Stimulated activated CD4-positive, alpha-beta T cell treated with anti-CD3 and anti-CD28 coated beads, Interleukin-1b, Interleukin-23, amount 100 ng/mL, for 4 hours (primary cell): ENCODE measurements at places on chromosomes 5 and 9.
A peak's percentile ranks its signal among the peaks of the same experiment; 100 is the strongest.

DNA sequence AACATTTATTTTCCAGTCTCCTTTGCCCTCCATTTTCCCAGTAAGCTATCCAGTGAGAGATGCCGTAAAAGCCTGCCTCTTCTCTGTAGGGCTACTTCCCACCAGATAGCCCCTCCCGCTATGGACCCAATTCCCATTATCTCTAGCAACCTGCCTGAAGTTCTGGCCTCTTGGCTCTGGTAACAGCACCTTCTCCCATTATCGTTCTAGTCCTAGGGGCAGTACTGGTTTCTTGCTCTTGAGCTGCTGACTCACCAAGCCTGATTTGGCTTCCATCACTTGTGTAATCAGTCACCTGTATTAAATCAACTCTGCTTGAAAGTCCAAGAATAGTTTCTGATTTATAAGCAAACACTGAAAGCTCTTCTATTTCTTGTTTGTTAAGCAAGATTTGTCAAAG lies 42.8 kb upstream of the PARP8 start:
- no peak for DNase-seq

- no peak for DNase-seq
Observed at GRCh38 chr5:81534441-81534840, 140.5 kb upstream of the ACOT12 start.

- DNase-seq: no peak
Observed at GRCh38 chr5:139810341-139811273, 15.0 kb downstream of the PSD2 start.

DNA sequence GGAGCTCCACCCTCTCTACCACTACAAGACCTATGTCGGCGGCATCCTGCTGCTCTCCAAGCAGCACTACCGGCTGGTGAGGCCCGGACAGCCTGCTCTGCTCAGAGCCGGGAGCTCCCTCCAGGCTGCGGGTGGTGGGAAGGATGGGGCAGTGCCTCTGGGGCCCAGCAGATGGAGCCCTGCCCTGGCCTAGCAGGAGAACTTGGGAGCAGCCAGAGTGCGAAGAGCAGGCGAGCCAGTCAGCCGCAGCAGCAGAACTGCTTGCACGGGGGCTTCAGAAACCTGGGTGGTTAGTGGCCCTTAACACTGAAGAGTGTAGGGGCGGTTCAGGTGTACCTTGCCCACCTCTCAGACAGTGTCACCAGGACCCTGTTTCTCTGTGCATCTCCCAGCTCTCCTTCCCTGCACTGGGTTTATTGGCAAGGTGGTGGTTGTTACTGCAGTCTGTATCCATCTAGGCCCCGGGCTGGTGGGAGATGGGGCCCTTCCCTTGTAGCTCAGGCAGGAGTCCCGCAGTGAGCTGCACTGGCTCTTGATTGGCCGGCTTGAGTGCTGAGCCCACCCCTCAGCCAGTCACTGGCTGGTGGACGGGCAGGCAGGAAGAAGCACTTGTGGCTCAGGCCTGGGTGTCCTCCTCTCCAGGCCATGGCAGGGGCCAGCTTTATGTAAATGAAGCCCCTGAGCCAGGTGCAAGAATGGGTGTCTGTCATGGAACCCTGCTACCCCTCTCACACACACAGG lies 7.7 kb downstream of the B4GALT7 start:
- DNase-seq: peak; percentile 60

GRCh38 chr9:134180786-134181647 lies 16.7 kb upstream of the RNU6ATAC start:
- no peak for DNase-seq

- no peak for DNase-seq
Observed at GRCh38 chr9:14535161-14535955, 157.9 kb downstream of the ZDHHC21 start.

- DNase-seq: no peak
Observed at GRCh38 chr5:142506756-142507155, 179.1 kb downstream of the FGF1 start.

GRCh38 chr5:34854459-34855174 lies 15.7 kb downstream of the TTC23L start:
- no peak for DNase-seq

GRCh38 chr9:18294229-18294628 lies 179.7 kb upstream of the ADAMTSL1 start:
- no peak for DNase-seq

- no peak for DNase-seq
Observed at GRCh38 chr9:119639287-119639955, 270.2 kb upstream of the BRINP1 start.

DNA sequence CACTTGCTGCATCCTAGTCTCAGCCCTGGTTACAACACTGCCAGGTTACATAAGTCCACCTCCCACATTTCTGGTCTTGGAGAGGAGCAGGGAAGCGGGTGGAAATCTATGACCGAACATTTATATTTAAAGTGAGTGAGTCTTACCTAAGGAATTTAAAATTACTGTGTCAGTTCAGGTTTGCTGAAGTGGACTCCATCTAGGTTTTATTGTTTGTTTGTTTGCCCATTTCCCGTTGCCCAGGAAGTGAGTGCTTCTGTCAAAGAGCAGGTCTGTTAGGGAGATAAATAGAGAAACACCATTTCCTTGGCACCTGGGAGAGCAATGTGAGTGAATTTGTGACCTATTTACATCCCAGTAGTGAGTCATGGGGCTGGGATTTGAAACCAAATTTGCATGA lies 179.5 kb downstream of the KIF4B start:
- no peak for DNase-seq

- DNase-seq: no peak
Observed at GRCh38 chr5:119405419-119405818, 46.9 kb upstream of the HSD17B4 start.

GRCh38 chr5:34970552-34970951 lies 41.2 kb downstream of the DNAJC21 start:
- DNase-seq: no peak

- no peak for DNase-seq
Observed at GRCh38 chr5:73233461-73234203, 60.6 kb downstream of the TMEM174 start.

GRCh38 chr5:125583321-125584139 lies 837.1 kb upstream of the ZNF608 start:
- DNase-seq: no peak

GRCh38 chr9:371349-371748 lies 156.7 kb downstream of the DOCK8 start:
- no peak for DNase-seq

GRCh38 chr5:133250527-133250926 lies 198.7 kb downstream of the HSPA4 start:
- no peak for DNase-seq

DNA sequence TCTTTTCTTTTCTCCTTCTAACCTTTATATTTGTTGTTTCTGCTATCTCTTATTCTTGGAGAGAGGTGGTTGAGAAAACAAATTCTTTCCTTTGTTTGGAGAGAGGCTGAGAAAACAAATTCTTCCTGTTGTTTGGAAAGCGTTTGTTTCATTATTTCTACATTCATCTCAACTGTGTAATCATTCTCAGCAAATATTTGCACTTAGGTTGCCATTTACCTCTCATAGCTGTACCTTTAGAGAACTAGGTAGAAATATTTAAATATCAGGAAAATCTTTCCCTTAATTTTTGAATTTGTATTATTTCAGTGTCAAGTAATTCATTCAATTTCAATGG lies 1824.4 kb upstream of the CDH9 start:
- DNase-seq: no peak

DNA sequence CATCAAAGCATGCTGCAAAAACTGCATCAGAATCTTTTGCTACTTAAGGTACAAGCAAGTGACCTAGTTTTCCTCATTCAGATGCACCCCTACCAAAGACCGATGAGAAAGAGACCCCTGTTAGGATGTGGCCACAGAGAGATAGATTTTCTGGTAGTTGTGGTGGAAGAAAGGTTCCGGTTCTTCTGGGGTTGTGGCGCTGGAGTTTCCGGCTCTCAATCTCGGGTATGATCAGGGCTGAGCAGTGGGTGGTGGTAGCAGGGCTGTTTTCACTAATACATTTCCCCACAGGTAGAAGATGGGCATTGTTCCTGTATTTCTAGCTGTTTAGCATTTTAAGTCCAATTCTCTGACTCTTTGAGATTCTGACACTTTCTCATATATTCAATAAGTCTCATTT lies 58.4 kb downstream of the PCSK1 start:
- DNase-seq: no peak

GRCh38 chr5:131281133-131281867 lies 17.4 kb downstream of the CDC42SE2 start:
- DNase-seq: no peak

DNA sequence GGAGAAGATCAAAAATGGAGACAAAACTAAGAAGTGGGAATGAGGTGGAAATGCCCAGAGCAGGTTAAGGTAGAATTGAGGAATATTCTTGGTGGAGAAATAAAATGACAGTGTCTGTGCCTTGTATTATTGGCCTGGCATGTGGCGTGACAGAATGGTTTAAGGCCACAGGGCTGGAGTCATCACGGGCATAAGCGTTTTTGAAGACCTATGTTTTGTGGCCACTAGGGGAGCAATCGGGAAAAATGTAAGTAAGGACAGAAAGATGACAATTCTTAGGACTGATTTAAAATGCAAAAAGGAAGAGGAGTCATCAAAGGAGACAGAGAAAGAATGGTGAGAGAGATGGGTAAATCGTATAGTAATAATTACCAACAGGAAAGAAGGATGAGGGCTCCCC lies 72.2 kb upstream of the EPB41L4A start:
- DNase-seq: no peak

- no peak for DNase-seq
Observed at GRCh38 chr5:32708949-32709348, 2.2 kb upstream of the NPR3 start.

DNA sequence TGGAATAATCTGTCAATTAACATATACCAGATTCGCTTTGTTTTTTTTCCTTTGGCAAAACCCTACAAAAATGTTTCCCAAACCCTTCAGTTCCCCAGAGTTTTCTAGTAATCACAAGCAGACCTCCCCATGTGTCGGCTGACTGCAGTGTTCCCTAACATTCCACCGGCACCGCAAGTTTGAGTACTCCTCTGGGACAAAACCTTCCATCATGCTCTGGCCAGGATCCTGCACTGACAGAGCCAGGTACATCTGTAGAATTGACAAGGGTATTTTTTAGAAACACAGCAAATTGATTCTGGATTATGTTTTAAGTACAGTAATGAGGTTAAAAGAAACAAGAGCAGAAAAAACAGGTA lies 174.7 kb downstream of the GAS1 start:
- DNase-seq: no peak

GRCh38 chr9:124332361-124333202 lies 74.8 kb downstream of the NEK6 start:
- DNase-seq: no peak

DNA sequence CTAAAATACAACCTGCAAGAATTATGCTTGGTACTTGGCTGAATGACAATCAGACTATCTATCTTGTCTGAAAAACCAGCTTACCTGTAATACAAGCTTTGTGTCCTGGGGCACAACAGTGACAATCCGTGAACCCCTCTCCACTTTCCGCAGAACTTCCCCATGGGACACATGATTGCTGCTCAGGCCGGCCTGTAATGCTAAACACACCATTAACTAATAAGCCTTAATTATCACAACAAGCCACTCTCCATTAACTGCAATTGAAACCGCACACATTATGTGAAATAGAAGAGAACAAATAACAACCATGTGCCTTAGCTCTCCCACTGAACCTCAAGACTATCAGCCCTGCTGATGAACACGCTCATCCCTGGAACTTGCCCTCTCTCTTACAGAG lies 33.7 kb downstream of the ELP1 start:
- DNase-seq: no peak

DNA sequence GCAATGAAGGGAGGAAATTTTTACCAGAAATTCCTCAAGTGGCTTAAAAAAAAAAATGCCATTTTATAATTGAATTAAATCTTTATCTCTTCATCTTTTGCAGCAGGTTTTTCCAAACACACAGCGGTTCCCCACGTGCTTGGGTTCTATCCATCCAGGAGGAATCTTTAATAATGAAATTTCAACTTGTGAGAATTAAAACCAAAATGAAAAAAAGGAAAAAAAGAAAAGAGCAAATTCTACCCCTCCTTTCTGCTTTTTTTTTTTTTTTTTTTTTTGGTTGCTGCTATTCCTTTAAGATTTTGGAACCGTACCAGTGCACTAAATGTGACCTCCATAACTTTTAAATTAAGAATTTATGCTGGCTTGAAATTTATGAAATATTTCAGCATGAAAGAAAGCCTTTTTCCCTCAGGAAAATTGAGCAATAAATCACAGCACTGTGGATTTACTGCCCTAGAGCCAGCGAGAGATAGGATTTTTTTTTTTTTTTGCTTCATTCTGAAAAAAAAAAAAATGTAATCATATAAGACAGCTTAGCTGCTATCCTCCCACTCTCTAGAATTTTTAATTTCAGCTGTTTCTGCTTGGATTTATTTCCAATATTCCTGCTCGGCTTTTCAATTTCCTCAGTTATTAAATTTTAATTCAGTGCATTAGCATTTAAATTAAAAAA lies 88.5 kb downstream of the ZNF618 start:
- no peak for DNase-seq

DNA sequence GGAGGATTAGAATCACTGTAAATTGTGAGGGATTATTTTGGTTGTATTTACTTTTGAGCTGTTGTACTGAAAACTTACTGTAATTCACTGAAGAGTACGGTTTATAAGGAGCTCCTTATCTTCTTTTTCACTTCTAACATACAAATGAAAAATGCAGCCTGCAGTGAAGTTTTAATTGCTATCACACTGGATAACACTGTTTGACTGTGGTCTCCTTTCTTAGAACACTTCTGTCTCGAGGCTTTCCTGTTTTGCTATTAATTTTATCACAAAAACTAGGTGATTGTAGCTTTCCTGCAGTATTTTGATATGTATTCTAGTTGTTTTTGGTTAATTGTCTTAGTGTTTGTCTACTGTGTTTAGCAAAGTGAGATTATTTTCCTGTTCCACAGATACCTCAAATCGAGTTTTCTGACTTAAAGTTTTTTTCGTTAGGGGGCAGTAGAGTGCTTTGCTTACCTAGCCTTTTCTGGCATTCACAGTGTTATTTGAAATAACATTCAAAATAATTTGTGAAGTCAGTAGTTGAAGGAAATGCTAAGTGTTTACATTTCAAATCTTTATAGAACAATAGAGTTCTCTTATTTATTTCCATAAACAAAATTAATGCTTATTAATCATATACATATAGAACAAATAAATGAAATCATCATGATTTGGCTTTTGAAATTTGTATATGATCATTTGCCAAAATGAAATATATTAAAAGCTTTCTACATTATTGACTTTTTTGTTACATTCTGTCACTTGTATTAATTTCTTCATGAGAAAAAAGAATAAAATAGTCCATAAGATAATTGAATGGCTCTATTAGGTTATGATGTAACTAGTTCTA lies 52.9 kb downstream of the COMMD10 start:
- no peak for DNase-seq

GRCh38 chr5:10856071-10856470 lies 95.0 kb upstream of the DAP start:
- no peak for DNase-seq

DNA sequence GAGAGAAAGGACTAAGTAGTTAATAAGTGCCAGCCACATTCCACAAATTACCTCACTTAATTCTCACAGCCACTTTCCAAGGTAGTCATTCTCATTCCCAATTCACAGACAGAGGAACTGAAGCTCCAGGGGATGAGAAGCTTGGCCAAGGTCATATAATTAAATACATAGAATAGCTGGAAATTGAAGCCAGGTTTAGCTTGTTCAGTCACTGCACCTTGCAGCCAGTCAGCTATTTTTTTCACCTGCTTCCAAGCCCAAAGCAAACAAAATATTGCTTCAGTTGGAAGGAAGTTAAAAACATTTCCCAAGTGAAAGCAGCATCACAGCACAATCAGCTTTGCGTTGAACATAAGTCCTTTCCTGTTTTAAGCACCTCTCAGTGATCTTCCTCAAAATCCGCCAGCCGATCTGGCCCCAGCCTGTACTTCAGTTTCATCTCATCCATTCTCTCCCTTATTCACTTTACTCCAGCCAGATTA lies 4.8 kb downstream of the ALDH1A1 start:
- no peak for DNase-seq
